Large intestine (tissue), 12 donors: ENCODE measurements at places on chromosomes 3 and 15. TPM values are rescaled to one million over a fixed set of nuclear protein-coding genes. Genes with fewer than 3 reads are reported as not detected.

The GPR15 gene
- 0.24 TPM for polyA plus RNA-seq

- DNase-seq, result no peak
These were observed 1.4 kb downstream of the CRTC3 start for GRCh38 chr15:90531147-90531546.

GRCh38 chr3:155656466-155656865, 88.4 kb downstream of the PLCH1 start:
- DNase-seq, result no peak

DNA sequence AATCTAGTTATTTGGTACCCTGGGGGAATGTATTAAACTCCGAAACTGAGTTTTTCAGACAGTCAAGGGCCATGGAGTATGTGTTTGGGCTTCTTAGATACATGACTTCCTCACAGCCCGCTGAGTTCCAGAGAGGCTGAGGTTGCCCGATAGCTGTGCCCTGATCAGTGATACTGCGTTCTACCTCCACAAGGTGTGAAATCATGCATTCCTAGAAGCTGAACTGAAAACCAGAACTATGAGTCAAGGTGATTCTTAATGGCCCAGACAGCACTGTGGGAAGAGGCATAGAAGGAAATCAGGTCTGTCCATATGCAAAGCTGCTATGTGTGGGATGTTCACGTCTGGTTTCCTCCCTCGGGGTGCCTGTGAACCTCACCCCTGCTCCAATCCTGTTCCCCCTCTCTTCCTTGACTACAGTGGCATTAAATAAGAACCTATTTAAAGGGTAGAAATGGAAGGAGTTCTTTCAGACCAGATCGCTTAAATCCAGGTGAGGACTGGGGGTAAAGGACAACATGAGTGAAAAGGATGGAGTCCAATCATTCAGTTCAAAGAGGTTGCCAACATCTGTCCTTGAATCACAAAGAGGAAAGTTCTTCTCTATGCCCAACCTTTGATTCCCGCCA, 74.3 kb downstream of the MYO1E start:
- no peak for DNase-seq

- no peak for DNase-seq
These were observed 84.5 kb downstream of the WDR76 start for GRCh38 chr15:43911235-43911781.

- no peak for DNase-seq
These were observed 211.9 kb upstream of the IL12A start for GRCh38 chr3:159776779-159777178.

DNA sequence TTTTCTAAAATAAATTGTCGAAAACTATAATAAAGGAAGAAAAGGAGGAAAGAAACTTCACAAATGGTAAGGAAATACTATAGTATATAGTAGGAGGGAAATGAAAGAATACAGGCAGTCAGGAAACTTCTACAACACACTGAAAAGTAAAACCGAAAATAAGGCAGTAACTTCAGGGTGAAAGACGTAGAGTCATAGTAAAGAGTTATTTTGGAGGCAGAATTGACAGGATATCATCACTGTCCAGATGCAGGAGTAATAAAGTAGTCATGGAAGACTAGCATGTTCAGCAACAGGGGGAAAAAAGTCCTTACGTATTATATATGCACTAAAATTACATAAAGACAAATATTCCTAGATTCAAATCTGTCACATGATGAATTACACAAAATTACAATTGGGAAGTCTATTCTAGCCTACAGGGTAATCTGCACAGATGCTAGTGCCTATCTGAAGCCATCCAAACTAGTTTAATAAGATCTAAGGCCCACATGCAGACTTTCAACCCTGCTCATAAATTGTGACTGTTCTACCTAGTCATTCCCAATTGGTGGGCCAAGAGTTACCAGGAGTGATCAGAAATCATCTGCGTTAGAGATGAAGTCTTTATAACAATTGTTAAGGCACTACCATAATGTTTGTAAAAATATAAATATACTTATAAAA, 14.0 kb downstream of the VPS13C start:
- no peak for DNase-seq

GRCh38 chr15:65993236-65993635, 123.9 kb downstream of the RAB11A start:
- DNase-seq, result no peak

The ZNF620 gene
- polyA plus RNA-seq, result 7.9 TPM

The CLPX gene
- 50.0 TPM for polyA plus RNA-seq

The TMEM108 gene
- polyA plus RNA-seq, result 2.8 TPM

- peak; percentile 48 for DNase-seq
These were observed 12.4 kb downstream of the ZNF710 start for GRCh38 chr15:90013503-90013937.

DNA sequence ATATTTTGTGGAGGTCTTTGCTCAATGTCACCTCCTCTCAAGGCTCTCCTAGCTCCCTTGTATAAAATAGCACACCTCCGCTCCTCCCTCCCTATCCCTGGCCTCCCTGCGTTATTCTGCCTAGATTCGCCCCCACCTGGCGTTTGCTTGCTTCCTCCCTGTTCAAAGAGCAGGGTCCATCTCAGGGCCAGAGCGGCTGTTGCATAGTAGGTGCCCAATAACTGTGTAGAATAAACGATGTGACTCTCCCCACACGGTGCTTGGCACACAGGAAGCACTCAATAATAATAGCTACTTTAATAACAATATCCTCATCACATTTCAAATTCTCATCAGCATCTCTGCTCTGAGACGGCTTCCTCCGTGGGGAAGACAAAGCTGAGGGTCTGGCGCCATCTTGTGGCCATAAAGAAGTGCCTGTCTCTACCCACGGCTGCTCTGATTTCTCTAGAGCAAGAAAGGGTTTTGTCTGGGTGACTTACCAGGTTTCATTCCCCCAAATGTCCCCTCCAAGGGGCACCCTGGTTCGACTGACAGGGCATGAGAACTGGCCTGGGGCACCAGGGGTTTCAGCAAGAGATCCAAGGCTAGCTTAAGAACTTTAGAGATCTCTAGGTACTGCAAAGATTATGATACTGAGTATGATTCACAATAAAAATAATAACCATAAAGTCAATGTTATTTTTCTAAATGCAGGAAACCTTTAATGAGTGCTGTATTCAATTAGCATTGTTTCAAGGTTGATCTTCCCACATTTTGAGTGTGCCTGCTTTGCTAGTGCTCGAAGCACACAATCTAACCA, 16.1 kb downstream of the CD276 start:
- peak; percentile 71 for DNase-seq

- DNase-seq, result no peak
These were observed 88.9 kb downstream of the TNIK start for GRCh38 chr3:171371354-171371753.

DNA sequence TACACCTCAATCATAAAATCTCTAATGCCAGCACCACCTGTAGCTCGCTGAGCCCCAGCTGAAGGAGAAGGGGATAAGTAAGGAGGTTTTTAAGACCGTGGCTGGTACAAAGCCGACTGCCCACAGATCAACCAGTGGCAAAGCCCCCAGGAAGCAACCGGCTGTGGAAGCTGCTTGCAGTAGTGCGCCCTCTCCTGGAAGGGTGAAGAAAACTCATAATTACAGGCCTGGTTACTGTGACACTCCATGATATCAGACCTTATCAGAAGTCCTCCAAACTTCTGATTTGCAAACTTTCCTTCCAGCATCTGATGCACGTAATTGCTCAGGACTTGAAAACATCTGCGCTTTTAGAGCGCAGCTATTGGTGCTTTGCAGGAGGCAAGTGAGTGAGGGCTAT, 63.1 kb upstream of the MCTP2 start:
- no peak for DNase-seq

The IP6K1 gene
- polyA plus RNA-seq, result 27.1 TPM

DNA sequence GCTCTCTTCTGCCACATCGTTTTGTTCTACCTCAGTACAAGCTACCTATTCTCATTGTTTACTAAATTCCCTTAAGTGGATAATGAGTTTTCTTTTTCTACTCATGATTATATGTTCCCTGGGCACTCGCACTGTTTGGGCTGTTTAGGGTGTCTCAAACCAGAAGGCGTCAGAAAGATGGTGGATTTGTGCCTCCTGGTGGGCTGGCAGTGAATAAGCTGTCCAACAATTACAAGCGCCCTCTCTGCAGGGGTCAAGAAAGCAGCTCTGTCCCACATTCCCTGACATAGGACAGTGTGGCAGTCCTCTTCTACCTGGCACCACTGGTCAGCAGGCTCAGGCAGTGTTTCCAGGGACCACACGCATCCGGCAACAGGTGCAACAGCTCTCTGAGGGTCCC, 173.4 kb upstream of the PPP2R3A start:
- DNase-seq, result no peak

DNA sequence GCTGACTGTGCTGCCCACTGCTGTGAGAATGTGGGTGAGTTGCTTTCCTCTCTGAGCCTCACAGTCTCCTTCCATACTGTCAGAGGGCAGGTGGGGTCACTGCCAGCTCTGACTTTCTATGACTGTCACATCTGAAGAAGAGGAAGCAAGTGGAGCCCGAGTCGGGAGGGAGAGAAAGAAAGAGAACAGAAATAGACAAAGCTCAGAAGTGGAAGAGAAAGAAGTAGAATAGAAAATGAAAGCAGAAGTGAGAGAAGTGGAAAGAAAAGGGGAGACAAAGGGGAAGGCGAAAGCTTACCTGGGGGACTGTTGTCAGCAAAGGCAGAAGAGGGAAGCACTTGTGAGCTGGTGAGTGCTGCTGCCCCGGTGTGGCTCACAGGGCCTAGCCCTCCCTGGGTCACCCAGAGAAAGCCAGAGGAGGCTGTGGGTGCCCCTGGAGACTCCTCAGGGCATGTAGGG, 57.9 kb downstream of the EPHB1 start:
- no peak for DNase-seq

GRCh38 chr3:166071-166470, 30.5 kb upstream of the CHL1 start:
- DNase-seq, result no peak

GRCh38 chr3:13419505-13420044, 547 bp downstream of the NUP210 start:
- no peak for DNase-seq

GRCh38 chr15:66400351-66400774, 13.7 kb downstream of the MAP2K1 start:
- DNase-seq, result no peak

DNA sequence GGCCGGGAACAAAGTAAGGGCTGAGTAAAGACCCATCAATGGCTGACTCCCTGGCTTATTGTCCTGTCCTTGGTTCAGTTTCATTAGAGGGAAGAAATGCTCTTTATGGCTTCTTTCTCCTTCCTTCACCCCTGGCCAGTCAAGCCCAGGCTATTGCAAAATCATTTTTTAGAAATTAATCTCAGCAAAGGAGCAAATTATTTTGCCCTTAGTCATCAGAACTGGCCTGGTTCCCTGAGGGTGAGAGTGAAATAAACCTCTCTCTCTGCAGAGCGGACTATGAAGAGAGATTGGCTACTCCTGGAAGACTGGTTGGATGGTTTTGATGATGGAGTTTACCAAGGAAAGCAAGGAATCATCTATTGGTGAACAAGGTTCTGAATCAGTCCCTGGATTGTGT, 52.7 kb upstream of the OXTR start:
- DNase-seq, result no peak

- no peak for DNase-seq
These were observed 510.8 kb upstream of the AGTR1 start for GRCh38 chr3:148186881-148187280.

- no peak for DNase-seq
These were observed 18.6 kb downstream of the GOLIM4 start for GRCh38 chr3:168077091-168077490.

DNA sequence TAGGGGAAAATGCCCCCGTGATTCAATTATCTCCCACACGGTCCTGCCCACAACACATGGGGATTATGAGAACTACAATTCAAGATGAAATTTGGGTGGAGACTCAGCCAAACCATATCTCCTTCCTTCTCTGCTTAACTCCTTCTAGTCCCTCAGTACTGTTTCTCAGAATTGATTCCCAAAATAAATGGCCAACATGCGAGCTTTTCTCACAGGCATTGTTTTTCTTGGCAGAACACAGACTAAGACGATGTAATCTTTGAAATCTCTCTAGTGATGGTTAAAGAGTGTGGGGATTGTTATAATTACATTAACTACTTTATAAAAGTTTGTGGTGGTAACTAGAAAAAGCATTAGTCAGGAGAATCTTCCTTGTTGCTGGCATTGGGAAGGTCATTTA, 366.5 kb downstream of the LPP start:
- no peak for DNase-seq

The PTH1R gene
- 8.7 TPM for polyA plus RNA-seq

DNA sequence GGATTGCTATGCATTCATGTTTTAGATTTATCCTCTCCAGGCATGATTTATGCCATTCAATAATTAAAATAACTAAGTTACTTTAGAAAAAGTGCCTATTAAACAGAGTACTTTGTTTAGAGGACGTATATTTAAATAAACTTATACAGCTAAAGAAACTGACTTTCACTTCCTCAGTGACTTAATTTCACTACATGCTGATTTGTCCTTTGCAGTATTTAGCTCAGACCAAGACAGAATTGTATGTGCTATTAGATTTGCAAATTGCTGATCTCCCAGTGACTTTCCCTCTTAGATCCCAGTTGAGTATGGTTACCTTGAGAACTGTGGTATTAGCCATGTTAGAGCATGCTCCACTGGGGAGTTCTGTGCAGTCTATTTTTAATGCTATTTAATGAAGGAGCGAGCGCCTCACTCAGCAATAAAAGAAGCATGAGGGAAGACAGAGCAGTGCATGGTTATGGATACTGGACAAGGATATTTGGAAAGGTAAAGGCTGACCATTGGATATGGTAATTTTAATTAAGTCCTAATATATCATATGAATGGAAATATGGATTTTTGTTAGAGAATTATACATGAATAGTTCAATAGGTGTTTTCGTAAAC, 2.7 kb downstream of the ARPP21 start:
- DNase-seq, result no peak

DNA sequence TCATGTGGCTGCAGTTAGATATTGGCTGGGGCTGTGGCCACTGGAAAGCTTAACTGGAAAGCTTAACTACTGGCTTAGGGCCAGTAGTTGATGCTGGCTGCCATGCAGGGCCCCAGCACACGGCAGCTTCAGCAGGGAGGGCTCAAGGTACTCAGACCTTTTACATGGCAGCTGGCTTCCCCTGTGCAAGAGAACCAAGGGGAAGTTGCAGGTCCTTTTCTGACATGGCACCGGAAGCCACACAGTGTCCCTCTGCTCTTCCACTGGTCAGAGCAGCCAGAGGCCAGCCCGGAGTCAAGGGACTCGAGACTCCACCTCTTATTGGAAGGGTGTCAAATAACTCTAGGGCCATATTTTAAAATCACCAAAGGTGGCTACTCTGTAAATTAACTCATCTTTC, 24.5 kb downstream of the CCR9 start:
- no peak for DNase-seq

GRCh38 chr3:155743606-155744005, 1.3 kb downstream of the PLCH1 start:
- peak; percentile 74 for DNase-seq

DNA sequence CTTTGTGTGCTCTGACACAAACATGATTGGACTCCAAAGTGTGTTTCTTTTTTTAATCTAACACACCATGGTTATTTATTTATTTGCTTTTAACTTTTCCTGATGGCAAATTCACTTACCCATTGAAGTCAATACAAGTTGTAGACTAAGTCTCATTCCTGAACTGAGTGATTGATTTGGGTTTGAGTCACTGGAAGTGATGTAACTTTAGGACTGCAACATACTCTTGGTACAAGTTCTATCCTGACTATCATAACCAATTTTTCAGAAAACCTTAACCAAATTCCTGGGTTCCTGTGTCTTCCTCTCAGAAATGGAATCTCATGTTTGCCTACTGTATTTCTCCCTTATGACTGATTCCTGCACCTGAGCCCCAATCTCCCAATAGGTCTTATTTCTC, 590.0 kb upstream of the ROBO1 start:
- DNase-seq, result no peak

The TRIM42 gene
- polyA plus RNA-seq, result not detected

The TTC23 gene
- 16.3 TPM for polyA plus RNA-seq
